MG63 (cell line): ENCODE measurements at places on chromosomes 16 and 17. TPM values are rescaled to one million over a fixed set of nuclear protein-coding genes. Genes with fewer than 3 reads are reported as not detected.

GRCh38 chr16:23902748-23903414, 67.1 kb downstream of the PRKCB start:
- no peak for DNase-seq

DNA sequence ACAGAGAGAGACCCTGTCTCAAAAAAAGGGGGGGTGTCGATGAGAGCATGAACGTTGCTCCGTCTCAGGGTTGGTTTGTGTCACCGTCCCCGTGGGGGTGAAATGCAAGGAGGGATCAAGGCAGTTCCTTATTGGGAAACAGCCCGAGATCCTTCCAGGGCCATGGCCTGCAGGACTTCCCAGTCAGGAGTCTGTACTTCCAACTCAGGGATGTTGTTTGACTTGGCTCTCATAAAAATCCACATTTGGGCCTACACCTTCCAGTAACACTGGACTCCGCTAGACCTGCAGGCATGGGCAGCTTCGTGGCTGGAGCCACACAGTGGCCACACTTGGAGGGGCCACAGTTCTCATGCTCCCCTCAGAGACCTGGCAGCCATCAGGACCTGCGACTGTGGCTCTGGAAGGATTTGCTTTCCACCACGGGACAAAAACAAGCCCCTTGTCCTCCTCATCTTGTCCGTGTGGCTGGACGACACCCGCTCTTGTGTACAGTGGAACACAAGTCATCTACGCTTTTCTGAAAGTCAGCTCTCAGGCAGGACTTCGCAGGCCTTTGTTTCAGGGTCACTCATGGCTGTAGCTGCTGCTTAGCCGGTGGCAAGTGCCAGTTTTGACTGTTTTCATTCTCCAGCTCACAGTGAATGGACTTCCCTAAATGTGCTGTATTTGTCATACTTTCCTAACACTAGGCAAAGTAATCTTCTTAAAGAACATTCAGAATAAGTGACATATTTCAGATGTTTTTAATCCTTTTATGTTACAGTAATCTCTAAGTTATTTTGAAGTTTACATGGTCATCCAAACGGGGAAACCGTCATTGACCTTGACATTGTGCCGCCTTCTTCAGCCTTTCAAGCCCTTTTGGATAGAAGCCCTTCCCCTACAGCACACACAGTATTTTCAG, 24.2 kb upstream of the IL17C start:
- no peak for DNase-seq

The EFCAB5 gene
- total RNA-seq: not detected in 2 replicates

The KRTAP4-2 gene
- not detected in 2 replicates for total RNA-seq

DNA sequence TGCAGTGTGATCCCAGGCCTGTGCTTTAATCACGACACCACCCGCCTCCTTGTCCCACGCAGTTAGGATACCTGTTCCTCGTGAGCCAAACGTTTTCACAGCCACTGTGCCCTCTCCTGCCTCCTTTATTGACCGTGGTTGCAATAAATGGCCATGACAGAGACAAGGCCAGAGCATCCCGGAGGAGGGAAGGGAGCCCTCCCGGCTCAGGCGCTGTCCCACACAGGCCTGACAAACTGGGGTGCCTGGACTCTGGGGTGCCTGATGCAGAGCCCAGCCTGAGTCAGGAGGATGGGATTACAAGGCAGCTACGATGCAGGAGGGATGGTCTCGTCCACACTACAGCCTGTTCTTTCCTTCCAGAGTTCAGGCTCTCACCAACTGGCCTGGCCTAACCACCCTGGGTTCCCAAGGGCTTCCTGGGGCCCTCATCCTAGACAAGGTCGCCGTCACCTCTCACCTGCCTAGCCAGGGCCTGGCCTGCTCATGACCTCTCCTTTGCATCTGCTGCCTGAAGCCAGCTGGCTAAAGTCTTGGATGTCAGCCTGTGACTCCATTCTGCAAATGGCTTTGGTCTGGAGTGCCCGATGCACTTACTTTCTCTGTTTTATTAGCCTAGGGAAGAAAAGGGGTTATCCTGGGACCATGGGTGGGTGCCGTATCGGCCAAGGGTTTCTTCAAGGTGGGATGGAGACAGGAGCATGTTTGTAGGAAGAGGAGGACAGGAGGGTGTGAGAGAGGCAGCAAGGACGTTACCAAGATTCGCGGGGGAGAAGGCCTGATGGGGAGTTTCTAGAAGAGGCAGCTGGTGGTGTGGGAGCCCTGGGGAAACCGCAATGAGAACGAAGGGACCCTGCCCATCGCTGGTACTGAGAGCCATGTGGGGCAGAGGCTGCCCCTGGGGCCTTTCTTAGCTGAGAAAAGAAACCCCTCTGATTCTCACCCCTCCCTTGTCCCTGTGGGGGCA, 234.3 kb upstream of the TNRC6C start:
- no peak for DNase-seq

DNA sequence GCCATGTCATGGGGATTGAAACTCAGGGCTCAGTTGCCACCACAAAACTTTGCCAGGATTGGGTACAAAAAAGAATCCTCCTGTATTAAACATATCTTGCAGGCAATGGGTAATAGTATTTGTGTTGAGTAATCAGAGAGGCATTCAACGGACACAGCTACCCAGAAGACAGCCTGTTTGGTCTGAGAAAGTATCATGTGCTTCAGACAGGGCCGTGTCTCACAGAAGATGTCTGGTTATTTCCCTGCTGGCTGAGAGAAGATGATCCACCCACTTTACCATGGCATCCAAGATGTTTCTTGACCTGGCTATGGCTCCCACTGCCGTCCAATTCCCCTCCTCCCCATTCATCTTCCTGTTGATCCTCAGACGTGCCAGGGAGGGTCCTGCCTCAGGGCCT, 304.3 kb upstream of the XYLT1 start:
- DNase-seq: no peak

DNA sequence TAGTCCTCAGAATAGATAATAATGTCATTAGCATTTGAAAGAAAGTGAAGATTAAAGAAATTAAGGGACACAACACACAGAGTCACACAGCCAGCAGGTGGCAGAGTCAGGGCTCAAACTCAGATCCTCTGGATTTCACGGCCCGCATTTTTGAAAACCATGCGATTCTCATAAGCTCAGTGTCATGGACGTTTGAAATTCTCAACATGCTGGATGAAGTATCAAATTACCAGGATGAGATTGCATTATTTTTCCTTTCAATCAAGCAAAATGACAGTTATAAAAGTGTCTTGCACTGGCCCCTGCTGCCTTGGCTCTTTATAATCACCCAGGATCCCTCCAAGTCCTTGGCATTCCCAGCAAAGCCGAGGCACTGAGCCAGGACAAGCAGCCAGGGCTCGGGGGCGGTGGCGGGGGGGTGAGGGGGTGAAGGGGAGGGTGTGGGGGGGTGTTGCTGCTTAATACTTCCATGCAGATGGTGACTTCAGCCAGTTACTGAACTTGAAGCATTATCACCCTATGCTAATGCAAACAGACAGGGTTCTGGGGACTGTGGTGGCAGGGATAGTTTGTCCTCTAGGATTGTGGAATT, 6.6 kb upstream of the BMERB1 start:
- peak; percentile 80 for DNase-seq

DNA sequence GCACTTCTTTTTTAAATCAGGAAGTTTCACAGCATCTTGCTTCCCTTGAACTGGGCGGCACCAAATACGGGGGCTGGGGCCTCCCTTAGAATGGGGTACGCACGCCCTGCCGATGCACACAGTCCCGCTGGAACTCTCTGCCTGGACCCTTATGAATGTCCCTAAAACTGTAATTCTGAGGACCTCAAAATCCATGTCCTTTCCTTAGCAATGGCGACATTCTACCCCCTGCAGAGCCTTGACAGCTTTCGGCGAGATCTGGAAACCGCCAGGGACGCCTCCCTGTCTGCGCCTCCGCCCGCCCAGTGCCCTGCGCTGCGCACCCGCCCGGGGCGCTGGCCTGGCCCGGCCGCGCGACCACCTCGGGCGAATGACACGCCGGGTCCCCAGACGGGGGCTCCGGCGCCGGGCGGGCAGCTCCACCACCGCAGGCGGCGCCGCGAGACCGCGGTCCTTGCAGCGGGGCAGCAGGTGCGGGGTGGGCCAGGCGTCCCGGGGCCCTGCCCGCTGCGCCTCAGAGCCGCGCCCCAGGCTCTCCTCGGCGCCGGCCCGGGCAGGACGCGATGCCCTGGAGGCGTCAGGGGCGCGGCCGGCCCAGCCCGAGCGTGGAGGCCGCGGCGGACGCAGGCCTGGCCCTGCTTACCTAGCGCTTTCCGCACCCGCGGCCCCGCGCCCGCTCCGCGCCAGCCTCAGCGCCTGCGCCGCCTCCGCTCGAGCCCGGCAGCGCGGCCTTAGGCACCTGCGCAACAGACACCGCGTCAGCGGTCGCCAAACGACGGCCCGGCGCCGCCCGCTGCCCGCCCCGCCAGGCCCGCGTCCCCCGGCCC, 548 bp downstream of the HAGH start:
- DNase-seq: peak; percentile 14

The CBX1 gene
- total RNA-seq: 50.7 and 59.1 TPM in 2 replicates

The MMP2 gene
- total RNA-seq: 53.0 and 98.5 TPM in 2 replicates

The FNDC8 gene
- total RNA-seq: not detected in 2 replicates

The KRTAP1-5 gene
- 1.2 and 3.2 TPM in 2 replicates for total RNA-seq

DNA sequence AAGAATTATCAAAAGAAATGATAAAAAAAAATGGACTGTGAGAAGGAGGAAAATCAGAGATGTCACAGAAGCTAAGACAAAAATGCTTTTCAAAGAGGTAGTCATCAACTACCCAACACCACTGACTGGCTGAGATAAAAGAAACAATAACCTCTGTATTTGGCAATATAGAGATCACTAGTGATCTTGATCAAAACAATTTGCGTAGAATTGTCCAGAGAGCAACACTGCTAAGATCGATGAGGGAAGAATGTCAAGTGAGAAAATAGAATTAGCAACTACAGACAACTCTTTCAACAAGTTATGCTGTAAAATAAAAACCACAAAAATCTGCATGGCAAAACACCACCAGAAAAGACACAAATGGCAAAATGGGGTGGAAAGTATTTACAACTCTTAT, 66.0 kb downstream of the BRIP1 start:
- no peak for DNase-seq

DNA sequence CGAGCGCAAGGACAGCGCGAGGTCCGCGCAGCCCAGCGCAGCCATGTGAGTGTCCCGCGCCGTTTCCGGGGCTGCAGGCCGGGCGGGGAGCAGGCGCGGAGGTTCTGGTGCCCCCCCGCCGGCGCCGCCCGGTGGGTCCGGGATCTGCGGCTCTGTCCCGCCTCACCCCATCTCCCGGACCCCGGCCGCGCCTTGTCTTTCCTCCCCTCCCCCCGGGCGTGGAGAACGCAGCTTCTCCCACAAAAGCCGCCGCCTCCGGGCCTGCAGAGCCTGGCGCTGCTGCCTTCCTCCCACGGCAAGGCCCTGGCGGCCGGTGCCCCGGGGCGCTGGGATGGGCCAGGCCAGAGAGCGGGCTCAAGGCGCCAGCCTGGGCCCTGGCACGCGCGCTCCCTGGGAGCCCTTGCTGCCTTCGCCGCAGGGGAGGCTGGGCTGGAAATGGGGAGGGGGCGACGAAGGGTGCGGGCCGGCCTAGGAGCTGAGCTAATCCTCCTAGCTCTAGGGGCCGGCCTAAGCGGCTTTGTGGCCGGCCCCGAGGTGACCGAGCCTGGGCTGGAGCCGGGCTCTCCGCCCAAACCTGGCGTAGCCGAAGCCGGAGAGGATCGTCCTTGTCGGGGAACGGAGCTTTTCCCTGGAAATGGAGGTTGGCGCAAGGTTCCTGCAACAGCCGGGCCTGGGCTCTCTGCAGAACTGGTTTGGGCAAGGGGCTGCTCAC, 397 bp downstream of the RIPOR1 start:
- DNase-seq: peak; percentile 48

The BEAN1 gene
- 0.56 TPM in 1 of 2 replicates, not detected in the other for total RNA-seq

GRCh38 chr17:8290043-8290442, 1.6 kb downstream of the RANGRF start:
- peak; percentile 32 for DNase-seq

DNA sequence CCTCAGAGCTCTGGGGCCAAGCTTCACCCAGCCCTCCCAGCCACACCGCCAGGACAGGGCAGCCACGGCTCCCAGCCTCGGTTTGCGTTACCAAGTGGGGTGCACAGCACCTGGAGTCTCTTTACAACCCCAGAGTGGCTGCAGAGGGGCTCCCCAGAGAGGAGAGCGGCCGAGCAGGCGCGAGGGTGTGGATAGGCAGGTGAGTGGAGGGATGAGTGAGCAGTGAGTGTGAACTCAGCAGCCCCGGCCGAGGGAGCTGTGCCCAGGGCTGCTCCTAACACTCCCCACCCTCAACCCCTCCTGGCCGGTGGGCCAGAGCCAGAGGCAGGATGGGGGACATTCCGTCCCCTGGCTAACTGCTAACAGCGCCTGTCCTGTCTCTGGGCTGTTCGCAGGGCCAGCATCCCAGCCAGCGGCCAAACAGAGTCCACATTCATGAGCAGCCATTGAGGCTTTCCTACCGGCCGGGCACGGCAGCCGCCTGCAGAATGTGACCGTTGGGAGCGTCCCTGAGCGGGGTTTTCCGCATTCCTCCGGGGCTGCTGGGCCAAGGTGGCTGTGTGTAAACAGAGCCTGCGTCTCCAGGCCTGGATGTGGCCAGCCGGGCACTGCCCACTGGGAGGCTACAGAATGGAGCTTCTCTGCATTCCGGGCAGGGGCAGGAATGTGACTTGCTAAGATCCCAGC, 5.3 kb downstream of the ZNF469 start:
- no peak for DNase-seq
